ENCODE measurements at places on chromosomes 4 and X.
A peak's percentile ranks its signal among the peaks of the same experiment; 100 is the strongest.

GRCh38 chr4:124936427-124936826 is 223.9 kb upstream of the ANKRD50 start:
- DNase-seq: peak; percentile 43

- peak; percentile 68 for DNase-seq
Measured at GRCh38 chr4:137307806-137308205, 224.5 kb downstream of the PCDH18 start.

GRCh38 chrX:108090491-108091263 is 665 bp downstream of the PSMD10 start:
- DNase-seq: peak; percentile 9

GRCh38 chrX:133412246-133412645 is 3.0 kb downstream of the GPC4 start:
- peak; percentile 22 for DNase-seq

- no peak for DNase-seq
Measured at GRCh38 chr4:108529102-108529501, 91.3 kb upstream of the RPL34 start.

GRCh38 chr4:66178906-66179305 is 508.6 kb upstream of the EPHA5 start:
- DNase-seq: no peak

GRCh38 chr4:41709844-41710481 is 38.6 kb downstream of the PHOX2B start:
- DNase-seq: no peak

- DNase-seq: peak; percentile 29
Measured at GRCh38 chr4:100949350-100949935, 397.9 kb downstream of the PPP3CA start.

- no peak for DNase-seq
Measured at GRCh38 chr4:184596617-184597185, 52.5 kb downstream of the CASP3 start.

- DNase-seq: no peak
Measured at GRCh38 chr4:16461362-16461761, 235.1 kb upstream of the TAPT1 start.

DNA sequence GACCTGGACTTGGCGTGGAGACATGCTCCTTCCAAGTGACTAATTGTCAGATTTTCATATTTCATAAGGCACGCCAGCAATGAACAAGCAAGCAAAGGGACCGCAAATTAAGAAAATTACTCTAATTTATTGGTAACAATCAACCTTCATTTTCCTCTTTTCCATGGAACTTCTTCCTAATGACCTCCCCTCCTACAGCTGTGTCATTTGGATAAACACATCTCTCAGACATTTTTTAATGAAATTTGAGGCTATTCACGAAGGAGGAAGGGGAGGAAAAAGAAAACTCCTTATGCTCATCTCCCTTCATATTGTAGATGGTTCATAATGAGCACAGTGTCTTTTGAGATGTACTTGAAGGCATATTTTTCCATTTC is 38.6 kb upstream of the TLR3 start:
- no peak for DNase-seq

GRCh38 chr4:184959309-184959708 is 59.0 kb upstream of the HELT start:
- no peak for DNase-seq

- no peak for DNase-seq
Measured at GRCh38 chr4:41325901-41326300, 69.2 kb downstream of the UCHL1 start.

DNA sequence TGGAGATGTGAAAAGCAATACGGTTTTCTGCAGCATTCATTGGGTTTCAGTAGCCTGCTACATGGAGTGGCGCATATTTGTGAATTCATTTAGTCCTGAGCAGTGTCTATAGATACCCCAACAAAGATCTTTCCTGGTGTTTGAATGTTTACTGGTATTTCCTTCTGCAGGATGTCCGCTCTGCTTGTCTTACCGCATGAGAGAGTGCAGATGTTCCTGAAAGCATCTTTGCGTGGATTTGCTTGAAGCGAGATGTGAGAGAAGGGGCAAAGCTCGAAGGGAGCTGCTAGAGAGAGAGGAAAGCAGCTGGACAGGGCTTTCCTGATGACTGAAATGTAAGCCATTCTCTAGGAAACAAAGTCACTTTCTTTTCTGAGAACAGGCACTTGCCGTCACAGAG is 40.9 kb upstream of the GYPA start:
- DNase-seq: no peak

- DNase-seq: peak; percentile 82
Measured at GRCh38 chrX:115058276-115058675, 40.9 kb upstream of the IL13RA2 start.

All from GM04503 (cell line).